Activated CD8-positive, alpha-beta memory T cell treated with anti-CD3 and anti-CD28 coated beads for 1 hour (primary cell): ENCODE measurements at places on chromosomes 3 and 15.

- no peak for DNase-seq
These were observed 11.6 kb downstream of the KBTBD8 start for GRCh38 chr3:67009716-67010115.

DNA sequence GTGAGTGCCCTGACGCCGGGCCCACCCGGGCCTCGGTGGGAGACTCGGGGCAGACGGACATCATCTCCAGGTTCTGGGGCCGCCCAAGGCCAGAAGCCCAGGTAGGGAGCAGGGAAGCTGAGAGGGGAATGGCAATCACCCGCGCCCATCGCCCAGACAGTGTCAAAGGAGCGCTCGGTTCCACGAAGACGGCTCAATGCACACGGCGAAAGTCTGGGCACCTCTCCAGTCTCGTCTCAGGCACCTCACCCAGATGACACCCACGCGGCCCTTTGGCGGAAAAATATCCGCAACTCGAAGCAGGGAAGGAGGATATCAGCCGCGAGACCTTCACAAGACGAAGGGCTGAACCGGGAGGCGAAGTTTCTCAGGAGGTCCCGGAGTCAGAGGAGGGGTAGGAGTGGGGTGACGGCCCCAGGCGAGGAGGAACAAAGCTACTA, 916 bp downstream of the IL17RD start:
- no peak for DNase-seq

GRCh38 chr3:140055092-140055791, 120.3 kb downstream of the CLSTN2 start:
- no peak for DNase-seq

- no peak for DNase-seq
These were observed 32.0 kb downstream of the ATG7 start for GRCh38 chr3:11304175-11304574.

DNA sequence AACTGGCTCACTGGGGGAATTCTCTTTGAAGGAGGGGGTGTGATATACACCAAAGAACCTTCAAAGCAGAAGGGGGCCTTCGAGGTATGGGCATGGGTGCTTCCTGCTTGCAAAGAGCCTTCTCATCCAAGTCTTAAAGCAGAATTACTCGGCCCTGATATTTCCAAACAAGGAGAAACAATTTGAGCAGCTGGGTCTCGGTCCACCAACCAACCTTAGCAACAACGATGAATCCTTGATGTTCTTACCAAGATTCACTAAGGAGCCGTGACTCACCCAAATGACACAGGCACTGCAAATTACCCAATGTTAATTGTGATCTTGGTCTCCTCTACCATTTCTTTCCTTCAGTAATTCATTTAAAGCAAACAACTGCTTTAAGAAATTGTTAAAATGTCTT, 7.7 kb downstream of the HOMER2 start:
- DNase-seq, result no peak

DNA sequence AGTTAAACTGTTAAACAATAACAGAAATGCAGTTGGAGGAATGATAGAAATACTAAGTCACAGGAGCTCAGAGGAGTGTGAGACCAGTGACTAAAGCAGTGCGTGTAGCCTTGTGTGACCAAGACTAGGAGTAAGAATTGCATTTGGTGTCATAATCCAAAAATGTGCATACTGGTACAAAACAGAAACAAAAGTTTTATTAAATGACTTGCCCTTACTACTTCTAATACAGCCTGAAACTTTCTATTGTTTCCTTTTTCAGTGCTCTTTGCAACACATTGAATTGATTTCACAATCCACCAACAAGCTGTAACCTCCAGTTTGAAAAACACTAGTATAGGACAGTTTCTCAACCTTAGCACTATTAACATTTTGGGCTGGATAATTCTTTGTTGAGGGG, 17.1 kb downstream of the SNX1 start:
- no peak for DNase-seq

DNA sequence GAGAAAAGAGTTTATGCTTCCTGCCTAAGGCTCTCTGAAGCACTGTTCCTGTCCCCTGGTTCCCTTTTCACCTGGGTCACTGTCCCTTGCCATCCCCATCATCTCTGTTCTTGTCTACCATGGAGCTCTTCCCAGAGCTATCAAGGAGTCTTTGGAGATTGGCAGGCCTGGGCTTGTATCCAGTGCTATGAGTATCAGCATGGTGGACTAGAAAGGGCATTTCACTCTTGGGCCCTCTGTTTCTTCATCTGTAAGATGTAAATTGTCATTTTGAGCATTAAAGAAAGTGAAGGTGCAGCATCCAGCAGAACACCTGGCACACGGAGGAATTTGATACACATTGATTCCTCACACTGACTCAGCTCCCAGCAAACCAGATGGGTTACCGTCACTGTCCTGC, 388.2 kb downstream of the CACNA2D3 start:
- DNase-seq, result no peak

GRCh38 chr3:100936931-100937330, 56.3 kb downstream of the ABI3BP start:
- no peak for DNase-seq

DNA sequence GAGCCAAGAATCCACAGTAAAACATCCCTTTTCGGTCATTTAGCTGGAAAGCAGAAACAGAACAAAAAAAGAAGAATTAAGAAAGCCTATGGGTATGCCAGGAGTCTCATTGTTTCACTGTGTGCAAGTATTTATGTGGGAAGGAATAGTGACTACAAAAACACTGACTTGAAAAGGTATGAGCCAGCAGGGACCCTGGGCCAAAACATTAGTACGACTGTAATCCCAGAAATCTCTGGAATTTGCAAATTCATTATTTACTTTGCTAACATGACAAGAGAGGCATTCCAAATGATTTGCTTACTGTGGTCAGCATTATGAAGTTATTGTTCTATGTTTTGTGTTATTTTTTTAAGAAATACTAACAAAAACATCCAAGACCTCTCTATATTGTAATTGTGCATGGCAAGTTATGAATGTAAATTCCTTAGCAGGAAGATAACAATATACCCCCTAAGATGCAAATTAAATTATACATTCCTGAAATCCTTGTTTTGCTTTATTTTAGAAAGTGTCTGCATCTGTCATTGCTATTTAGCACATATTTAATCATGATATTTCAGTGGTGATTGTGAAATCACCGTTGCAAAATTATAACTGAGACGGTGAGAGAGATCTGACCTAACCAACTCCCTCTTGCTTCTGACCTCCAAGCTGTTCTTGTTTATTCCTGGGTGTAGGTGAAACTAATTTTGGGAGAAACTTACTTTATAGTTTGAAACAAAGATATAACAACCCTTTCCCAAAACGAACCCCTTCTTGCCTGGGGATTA, 299.2 kb downstream of the ZPLD1 start:
- DNase-seq, result no peak

DNA sequence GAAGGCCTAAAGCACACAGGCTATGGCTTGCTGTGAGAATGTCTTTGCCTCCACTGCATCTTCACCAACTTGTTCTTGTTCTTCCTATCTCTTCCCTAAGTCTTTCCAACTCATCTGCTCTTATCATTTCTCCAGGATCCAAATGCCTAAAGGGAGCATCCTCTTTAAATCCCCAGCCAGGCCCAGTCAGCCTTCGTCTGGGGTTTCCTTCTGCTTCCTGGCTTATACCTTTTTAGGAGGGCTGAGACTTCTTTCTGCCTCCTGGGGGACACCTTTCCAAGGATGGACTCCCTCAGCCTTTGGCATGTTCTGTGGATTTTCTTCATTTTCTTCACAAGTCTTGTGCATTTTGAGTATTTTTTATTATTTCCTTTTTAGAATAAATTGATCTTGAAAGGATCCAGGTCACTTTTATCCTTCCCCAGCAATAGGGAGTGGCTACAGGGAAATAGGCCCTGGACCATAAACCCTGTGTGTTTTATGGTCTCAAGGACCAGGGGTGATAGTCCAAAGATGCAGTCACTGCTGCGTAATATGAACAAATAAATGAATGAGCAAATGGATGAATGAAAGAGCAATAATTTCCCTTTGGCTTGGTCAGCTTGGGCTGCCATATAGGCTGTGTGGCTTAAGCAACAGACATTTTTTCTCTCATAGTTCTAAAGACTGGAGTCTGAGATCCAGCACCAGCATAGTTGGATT, 122.1 kb upstream of the LRIG1 start:
- DNase-seq, result no peak

- no peak for DNase-seq
These were observed 4.4 kb downstream of the CHCHD4 start for GRCh38 chr3:14120111-14120920.

GRCh38 chr15:56460071-56460470, 4.9 kb downstream of the MNS1 start:
- DNase-seq, result no peak

GRCh38 chr3:129812589-129812988, 80.9 kb downstream of the TMCC1 start:
- no peak for DNase-seq

GRCh38 chr15:95439922-95440376, 890.6 kb upstream of the NR2F2 start:
- no peak for DNase-seq

- no peak for DNase-seq
These were observed 41.3 kb downstream of the ZNF445 start for GRCh38 chr3:44436181-44436580.

GRCh38 chr3:30269751-30270445, 336.5 kb upstream of the TGFBR2 start:
- no peak for DNase-seq

DNA sequence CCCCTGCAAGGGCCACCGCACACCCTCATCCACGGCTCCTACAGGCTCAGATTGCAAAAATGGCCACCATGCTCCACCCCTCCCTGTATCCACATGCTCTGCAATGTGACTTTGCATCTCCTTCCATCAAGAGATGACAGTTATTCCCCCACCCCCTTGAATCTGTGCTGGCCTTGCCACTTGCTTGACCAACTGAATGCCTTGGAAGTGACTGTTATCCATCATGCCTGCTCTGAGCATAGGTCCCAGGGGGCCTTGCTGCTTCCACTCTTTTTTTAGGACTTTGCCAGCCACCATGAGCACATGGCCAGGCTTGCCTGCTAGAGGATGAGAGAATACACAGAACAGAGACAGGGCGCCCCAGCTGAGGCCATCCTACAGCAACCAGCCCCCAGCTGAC, 13.6 kb downstream of the HAPLN3 start:
- no peak for DNase-seq

DNA sequence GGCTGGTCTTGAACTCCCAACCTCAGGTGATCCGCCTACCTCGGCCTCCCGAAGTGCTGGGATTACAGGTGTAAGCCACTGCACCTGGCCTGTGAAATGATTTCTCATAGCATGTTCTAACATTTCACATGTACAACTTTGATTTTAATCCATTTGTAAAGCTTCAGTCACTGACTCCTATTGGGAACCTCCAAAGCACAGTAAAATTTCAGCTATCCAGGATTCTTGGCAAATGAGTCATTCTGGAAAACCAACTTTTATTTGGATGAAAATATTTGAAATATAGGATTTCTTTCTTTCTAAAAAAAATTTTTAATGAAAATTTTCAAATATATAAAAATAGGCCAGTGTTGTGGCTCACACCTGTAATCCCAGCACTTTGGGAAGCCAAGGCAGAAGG, 2.7 kb upstream of the LMAN1L start:
- no peak for DNase-seq

DNA sequence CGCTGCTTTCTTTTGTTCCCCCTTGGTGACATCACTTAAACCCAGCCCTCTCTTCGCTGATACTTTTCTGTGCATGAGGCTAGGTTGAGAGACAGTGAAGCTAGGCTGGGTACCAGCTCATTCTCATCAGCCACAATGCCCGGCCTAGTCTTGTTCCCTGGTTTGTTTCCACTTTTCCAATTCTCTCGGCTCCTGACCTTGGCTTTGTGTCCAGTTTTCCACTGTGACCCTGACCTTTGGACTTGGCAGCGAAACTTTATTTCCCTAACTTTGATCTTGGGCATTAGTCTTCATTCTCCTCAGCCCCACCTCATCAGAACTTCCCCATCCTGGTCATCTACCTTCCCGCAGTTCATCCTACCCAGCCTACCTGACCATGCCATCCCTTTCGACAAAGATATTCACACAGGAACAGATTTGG, 908 bp upstream of the ADPGK start:
- DNase-seq, result no peak

DNA sequence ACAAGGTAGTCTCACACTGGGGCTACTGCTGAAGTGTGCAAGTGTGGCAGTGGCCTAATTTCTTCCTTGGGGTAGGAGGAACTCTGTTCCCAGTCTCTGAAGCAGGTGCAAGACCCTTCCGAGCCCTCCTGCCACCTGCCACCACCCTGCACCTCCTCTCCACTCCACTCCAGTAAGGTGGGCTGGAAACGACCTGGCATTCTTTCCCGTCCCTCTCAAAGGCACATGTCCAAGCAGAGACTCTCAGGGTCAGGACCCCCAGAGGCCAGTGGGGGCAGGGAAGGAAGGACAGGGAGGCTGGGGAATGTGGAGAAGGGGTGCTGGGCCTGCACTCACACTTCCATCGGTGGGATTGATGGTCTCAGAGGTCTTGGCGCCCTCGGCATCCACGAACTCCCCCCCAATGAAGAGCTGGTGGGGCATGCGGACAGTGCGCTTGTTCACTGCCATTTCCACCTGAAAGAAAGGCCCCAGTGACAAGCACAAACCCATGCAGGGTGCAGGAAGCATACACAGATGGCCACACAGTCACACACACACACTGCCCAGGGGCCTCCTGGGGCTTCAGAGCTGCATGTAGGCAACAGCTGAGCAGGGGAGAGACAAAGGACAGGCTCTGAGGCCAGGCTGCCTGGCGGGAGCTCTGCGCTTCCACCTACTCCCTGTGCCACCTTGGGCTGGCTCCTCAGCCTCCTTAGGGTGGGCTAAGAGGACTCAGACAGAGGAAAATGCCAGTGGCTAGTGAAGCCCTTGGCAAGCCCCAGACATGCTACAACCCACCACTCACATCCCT, 43.8 kb downstream of the ALDH1L1 start:
- DNase-seq, result no peak

DNA sequence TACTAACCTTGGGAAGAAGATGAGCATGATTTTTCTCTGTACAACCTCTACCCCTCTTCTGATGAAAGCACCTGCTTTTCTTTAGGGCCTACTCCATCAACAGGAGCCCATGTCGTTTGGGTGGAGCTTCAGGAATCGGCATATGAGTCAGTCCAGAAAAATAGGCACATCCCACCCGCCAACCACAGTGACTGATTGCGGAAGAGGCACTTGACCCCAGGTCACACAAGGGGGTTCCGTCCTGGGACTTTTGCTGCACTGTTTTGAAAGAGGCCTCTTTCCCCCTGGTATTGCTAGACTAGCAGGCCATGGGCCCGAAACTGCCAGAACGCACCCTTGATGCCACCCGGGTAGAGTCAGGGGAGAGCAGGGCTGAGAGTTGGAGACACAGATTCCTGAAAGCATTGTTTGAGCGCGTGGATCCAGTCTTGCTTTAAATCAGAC, 19.3 kb upstream of the NRROS start:
- no peak for DNase-seq

GRCh38 chr3:160401291-160402095, 2.0 kb downstream of the SMC4 start:
- DNase-seq, result no peak

DNA sequence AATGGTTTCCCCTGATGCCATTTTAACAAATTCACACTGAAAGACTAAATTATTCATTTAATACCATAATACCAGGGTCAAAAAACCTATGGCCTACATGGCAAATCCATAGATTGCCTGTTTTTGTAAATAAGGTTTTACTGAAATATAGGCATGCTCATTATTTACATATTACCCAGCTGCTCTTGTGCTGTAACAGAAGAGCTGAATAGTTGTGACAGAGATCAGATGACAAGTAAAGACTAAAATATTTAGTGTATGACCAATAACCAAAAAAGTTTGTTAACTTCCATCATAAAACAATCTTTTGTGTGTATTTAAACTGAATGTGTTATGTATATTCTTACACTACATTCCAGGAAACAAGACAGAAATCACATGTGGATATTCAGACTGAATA, 60.2 kb downstream of the DENND4A start:
- DNase-seq, result no peak
